ENCODE measurements at places on chromosomes 13 and 19. TPM values are rescaled to one million over a fixed set of nuclear protein-coding genes. Genes with fewer than 3 reads are reported as not detected.
A peak's percentile ranks its signal among the peaks of the same experiment; 100 is the strongest.

HSPH1 gene
- total RNA-seq = 52.4 TPM

DUS3L gene
- total RNA-seq = 27.9 TPM

DNA sequence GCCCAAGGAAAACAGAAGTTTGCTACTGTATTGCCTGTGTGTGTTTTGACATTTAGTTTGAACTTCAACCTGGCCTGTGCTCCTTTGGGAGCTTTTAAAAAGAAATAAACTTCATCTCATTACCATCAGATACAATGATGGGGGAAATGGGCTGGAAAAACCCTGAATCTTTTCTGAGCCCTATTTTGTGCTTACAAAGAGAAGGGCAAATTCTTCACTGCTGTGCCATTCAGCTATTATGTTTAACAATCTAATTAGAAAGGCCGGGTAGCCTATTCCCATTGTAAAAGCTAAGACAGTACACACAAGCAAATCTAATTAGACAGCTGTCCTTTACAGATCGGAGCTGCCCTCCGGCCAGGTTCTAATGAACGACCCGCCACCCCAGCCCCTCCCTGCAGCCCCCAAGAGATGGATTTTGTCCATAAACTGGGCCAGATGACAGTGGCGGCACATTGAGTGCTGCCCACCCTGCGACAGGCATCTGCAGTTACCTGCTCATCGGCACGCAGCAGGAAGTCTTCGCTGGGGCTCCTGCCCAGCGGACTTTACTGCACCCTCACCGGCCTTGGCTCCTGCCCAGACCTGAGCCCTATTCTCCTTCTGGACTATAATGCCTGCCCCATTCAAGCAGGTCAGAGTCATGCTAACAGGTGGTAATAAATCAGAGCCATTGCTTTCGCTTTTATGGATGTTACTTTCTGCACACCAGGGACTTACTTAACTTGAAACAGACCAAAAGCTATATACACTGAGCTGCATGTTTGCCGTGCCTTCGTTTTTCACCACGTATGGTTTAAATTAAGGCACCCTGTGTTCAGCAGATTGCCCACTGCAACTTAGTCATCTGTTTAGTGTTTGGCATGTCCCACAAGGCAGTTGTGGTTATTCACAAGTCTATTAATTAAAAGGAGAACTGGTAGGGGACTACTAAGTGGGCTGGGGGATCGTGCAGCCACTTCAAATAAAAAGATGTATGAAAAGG lies 549.6 kb downstream of the FGF9 start:
- no peak for DNase-seq

GRCh38 chr13:59730026-59730425 lies 433.7 kb downstream of the DIAPH3 start:
- DNase-seq = no peak

- DNase-seq = peak; percentile 64
Observed at GRCh38 chr13:39765801-39766463, 110.5 kb downstream of the COG6 start.

- DNase-seq = no peak
Observed at GRCh38 chr13:48600374-48601364, 53.1 kb upstream of the CYSLTR2 start.

- no peak for DNase-seq
Observed at GRCh38 chr19:6803036-6803404, 30.5 kb downstream of the VAV1 start.

DNA sequence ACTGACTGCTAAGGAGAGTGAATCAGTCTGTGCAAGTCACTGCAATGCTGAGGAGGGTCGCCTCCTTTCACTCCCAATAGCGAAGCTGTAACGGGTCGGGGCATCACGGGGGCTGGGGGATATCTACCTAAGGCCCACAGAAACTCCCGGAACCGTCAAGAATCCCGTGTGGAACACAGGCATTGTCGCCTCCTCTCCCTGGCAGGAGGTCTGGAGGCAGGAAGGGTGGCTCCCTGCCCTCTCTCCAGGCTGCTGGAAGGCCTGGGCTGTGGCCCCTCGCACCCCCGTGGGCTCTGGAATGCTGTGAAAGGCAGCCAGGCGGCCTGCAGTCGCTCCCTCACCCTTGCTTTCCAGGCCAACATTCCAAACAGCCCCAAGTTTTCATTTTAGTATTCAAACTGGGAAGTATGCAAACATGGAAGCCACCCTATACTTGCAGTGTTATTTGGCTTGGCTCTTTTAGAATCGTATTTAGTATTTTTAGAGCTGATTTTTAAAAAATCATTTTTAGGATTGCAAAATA lies 109.4 kb downstream of the CRYL1 start:
- no peak for DNase-seq

- no peak for DNase-seq
Observed at GRCh38 chr19:34662919-34663318, 14.0 kb downstream of the SCGB2B2 start.

Data from sciatic nerve (tissue), 2 donors.